ENCODE measurements at places on chromosomes 11 and 22. TPM values are rescaled to one million over a fixed set of nuclear protein-coding genes. Genes with fewer than 3 reads are reported as not detected.

The CDC45 gene
- total RNA-seq, result 2.6 TPM

The PANX3 gene
- total RNA-seq, result not detected

The CABP7 gene
- not detected for total RNA-seq

DNA sequence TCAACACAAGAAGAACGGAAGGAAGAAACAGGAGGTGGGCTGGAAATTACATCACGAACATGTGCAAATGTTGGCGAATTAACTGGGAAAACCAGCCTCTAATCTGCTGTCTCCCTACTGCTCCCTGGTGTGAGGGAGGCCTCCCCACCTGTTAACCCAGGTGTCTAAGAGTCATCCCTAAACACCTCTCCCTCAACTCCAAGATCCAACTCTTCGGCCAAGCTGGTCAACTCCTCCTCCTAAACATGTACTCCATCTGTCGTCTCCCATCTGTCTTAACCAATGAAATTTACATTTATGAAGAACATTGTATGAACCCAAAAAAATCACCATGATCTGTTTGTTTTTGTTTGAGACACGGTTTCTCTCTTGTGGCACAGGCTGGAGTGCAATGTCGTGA lies 154.2 kb downstream of the LARGE1 start:
- DNase-seq, result no peak

GRCh38 chr11:93564895-93565294 lies 21.7 kb upstream of the SMCO4 start:
- DNase-seq, result no peak

- DNase-seq, result no peak
Observed at GRCh38 chr11:102309621-102310541, 7.4 kb upstream of the BIRC3 start.

- DNase-seq, result no peak
Observed at GRCh38 chr22:27873472-27873871, 45.6 kb downstream of the PITPNB start.

DNA sequence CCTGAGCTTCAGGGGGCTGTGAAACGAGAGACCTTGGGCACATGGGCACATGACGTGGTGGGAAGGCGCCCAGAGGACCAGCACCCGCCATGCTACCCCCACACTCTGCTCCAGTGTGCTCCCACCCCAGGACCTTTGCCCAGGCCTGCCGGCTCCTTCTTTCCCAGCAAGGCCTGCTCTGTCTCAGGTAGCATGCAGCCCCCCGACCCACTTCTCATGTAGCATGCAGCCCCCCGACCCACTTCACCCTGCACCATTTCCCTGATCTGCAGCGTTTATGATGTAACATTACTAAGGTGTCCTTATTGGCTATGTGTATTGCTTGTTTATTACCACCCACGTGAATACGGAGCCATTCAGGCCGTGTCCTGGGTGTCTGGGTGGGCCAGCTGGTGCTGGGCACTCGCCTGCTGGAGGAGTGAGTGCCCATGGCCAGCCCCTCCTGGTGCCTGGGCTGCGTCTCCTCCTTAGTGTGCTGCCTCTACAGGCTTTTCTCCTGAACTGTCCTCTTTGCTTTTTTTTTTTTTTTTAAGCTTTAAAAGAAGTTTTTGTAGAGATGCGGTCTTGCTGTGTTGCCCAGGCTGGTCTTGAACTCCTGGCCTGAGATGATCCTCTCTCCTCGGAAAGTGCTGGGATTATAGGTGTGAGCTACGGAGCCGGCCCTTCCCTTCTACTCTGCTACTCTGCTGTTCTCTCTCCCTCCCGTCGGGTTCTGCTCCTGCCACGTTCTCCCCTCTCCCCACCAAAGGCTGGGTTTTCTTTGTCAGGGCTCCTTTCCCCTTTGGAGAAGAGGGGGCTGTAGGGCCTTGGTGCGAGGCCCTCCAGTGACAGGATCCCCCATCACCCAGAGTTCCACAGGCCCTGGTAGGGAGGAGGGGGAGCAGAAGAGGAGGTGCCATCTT lies 29.4 kb downstream of the LRP5 start:
- no peak for DNase-seq
